ENCODE measurements at places on chromosomes 16 and 17. TPM values are rescaled to one million over a fixed set of nuclear protein-coding genes. Genes with fewer than 3 reads are reported as not detected.

- DNase-seq: no peak
These were observed 14.3 kb downstream of the PIEZO1 start for GRCh38 chr16:88770461-88771293.

DNA sequence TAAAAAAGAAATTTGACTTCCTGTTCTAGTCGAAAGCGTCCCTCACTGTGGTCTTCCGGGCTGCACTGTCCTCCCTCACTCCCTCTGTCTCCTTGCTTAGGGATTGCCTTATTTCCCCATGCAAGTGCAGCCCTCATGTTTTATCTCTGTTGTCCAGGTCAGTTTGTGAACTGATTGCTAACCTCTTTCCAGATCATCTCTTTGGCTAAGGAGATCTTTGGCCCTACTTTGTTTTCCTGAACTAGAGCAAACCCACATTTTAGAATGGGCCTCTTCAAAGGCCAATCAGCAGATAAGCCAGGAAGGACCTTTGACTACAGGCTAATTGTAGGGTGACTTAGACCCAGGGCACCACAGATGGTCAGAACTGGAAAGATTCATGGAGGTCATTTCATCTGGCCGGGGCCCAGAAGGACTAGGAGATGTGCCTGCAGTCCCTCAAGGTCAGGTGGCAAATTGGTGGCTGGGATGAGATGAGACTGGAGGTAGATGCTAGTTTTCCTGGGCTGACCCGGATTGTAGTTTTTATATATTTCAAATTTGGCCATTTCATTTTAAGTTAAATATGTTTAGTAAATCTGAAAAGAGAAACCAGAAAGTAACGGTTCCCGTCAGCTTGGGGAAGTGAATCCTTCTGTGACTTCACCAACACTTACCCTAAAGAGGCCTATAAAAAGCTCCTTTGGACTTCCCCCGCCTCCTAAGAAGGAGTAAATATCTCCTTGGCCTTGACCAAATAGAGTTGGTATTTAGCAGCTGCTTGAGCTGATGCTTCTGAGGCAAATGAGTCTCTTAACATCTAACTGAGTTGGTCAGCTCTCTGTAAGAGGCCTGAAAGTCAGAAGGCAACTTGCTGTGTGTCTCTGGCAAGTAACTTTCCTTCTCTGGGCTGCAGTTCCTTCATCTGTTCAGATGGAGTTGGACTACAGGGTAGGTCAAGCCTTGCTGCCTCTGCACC lies 6.2 kb upstream of the SLC25A19 start:
- no peak for DNase-seq

DNA sequence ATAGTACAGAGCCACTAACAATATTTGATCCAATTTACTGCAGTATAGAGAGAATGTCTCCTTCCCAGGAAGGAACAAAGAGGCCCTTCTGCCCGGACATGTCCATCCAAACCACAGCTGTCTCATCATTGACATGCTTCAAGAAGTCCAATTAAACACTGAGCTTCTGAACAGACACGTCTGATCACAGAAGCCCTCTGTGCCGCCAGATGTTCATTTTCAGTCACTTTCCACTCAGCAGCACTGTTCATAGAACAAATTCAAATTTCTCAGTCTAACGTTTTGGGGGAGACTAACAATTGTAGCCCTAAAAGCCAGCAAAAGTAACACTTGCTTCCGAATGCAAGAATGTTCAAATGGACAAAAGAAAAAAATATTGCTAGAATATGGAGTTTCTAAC lies 15.3 kb downstream of the ZC3H7A start:
- DNase-seq: no peak

GRCh38 chr16:1458336-1458976 lies 14.1 kb upstream of the CCDC154 start:
- DNase-seq: no peak

GRCh38 chr16:11784038-11784369 lies 13.1 kb downstream of the ZC3H7A start:
- DNase-seq: no peak

- DNase-seq: no peak
These were observed 918.7 kb downstream of the CDH11 start for GRCh38 chr16:64203126-64203525.

- no peak for DNase-seq
These were observed 83.5 kb upstream of the TNRC6A start for GRCh38 chr16:24645739-24646645.

Gene NOG
- 2.4 TPM for total RNA-seq

Gene FOXJ1
- total RNA-seq: not detected

Gene DDX19B
- 18.8 TPM for total RNA-seq

Gene TMC5
- 1.1 TPM for total RNA-seq

Gene ABCA10
- 17.2 TPM for total RNA-seq

Gene AMZ2
- total RNA-seq: 43.4 TPM

All from posterior vena cava (tissue), 2 donors.